Astrocyte (in vitro differentiated cells and primary cell): ENCODE measurements at places on chromosomes 16 and 17.

- no peaks in the 10 kb centered on the region for H3K36me3 ChIP-seq
- no peak overlapping the region for H3K4me3 ChIP-seq
- H3K4me1 ChIP-seq: no peaks in the 10 kb centered on the region
- H3K27me3 ChIP-seq: no peaks in the 10 kb centered on the region
- no peak overlapping the region for H3K27ac ChIP-seq
Measured at GRCh38 chr16:12417815-12418211, 385.9 kb downstream of the CPPED1 start.

DNA sequence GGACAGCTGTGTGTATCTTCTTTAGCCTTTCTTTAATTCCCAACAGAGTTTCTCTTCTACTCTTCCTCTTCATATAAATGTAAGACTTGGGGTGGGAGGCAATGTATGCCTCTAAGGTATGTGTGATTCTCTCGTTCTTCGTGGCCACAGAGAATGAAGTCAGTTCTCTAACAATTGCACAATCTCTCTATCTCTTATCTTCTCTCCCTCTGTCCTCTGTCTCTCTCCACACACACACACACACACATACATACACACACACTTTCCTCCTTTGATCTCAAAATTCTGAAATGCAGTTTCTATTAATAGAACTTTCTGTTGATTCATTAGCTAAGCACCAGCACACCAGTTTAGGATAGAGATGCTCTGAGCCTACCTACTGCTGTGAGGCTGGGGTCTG, 615.7 kb upstream of the SALL1 start:
- H3K36me3 ChIP-seq: no peaks in the 10 kb centered on the region
- peaks cover 6% of the 10 kb centered on the region for H3K27me3 ChIP-seq
- DNase-seq: peak; percentile 12

DNA sequence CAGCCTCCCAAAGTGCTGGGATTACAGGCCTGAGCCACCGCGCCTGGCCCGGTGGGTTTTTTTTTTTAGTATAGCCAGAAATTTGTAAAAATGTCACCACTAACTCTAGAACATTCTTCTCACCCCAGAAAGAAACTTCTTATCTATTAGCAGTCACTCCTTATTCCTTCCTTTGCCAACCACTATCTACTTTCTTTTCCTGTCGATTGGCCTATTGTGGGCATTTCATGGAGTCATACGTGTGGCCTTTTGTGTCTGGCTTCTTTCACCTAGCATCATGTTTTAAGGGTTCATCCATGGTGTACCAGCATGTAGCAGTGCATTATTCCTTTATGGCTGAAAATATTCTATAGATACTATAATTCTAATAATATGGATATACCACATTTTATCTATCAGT, 3.6 kb downstream of the CYB5D2 start:
- peaks cover 10% of the 10 kb centered on the region for H3K4me1 ChIP-seq
- no peak overlapping the region for H3K27ac ChIP-seq
- no peaks in the 10 kb centered on the region for H3K27me3 ChIP-seq
- DNase-seq: no peak

GRCh38 chr17:27315322-27315721, 21.4 kb downstream of the WSB1 start:
- H3K27me3 ChIP-seq: no peaks in the 10 kb centered on the region
- H3K36me3 ChIP-seq: peaks cover 46% of the 10 kb centered on the region
- peak; percentile 94 for DNase-seq
- H3K27ac ChIP-seq: peak overlapping the region; percentile 57
- H3K4me1 ChIP-seq: peaks cover 11% of the 10 kb centered on the region

DNA sequence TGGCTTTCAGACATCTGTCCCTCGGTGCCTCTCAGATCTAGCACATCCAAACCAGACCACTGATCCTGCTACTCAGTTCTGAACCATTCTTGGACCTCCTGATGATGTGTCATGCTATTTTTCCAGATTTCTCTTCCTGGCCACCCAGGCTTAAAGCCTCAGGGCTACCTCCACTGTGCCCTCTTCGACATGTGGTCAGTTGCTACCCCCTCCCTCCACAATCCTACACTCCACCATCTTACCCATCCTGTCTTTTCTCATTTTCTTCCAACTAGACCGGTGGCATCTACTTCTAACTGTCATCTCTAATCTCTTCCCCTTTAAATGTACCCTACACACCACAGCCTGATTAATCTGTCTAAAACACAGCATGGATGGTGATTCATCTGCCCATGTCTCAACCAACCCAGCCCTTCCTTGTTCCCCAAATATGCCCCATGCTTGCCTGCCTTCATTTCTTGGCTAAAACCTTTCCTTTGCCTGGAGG, 478.6 kb downstream of the SLC39A11 start:
- no peaks in the 10 kb centered on the region for H3K27me3 ChIP-seq
- no peak overlapping the region for H3K4me3 ChIP-seq
- peak overlapping the region; percentile 65 for H3K27ac ChIP-seq
- peaks cover 39% of the 10 kb centered on the region for H3K4me1 ChIP-seq
- no peaks in the 10 kb centered on the region for H3K36me3 ChIP-seq
- peak; percentile 74 for DNase-seq
